Ovary (tissue), 10 donors: ENCODE measurements at places on chromosomes 7 and 10.

GRCh38 chr7:5510426-5511045 lies 86.9 kb upstream of the TNRC18 start:
- DNase-seq: no peak

GRCh38 chr10:42941295-42941644 lies 135.6 kb upstream of the RET start:
- no peak for DNase-seq

GRCh38 chr10:63438506-63439498 lies 27.0 kb downstream of the JMJD1C start:
- no peak for DNase-seq

DNA sequence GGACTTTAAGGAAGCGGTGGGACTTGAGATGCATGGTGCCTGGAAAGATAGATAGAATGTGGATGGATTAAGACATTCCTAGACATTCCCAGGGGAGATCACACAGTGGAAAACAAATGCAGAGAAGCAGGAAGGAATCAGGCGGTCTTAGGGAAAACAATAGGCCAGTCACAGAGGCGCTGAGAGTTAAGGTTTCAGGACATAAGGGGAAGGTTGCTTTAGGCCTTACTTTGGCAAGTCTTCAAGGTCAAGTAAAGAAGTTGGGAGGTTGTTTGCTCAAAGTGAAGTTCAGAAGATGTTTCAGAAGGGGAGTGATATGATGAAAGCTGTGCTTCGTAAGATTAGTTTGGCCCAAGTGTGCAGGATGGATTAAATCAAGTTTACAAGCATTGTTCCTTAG lies 109.4 kb downstream of the SUGCT start:
- DNase-seq: no peak

DNA sequence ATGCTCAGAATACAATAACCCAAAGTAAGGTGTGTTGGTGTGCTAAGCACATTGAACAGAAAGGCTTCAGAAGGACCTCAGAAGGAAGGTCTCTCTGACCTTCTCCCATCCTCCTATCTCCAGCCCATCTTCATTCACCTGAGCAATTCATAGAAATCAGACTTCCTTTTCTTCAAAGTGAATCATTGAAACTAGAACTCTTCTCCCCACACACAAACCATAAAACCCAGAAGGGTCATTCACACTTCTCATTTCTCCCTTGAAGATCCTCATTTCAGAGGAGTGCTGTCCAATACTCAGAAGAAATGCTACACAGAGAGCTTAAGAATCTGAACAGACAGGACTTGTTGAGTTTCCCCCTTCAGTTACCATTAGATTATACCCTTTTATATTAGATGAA lies 89.5 kb downstream of the VWDE start:
- no peak for DNase-seq

- peak; percentile 44 for DNase-seq
Measured at GRCh38 chr7:116271963-116272886, 61.9 kb downstream of the TES start.

DNA sequence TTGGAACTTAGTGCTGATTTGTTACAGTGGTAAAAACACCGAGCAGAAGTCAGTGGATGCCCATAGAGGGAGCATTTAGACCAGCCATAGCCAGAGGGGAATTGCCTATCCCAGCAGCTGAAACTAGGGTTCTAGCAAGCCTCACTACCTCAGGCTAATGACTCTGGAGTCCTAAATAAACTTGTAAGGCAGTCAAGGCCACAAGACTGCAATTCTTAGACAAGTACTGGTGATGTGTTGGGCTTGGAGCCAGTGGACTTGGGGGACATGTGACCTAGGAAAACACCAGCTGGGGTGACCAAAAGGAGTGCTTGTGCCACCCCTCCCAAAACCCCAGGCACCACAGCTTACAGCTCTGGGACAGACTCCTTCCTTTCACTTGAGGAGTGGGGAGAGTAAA lies 209.0 kb downstream of the MAGI2 start:
- no peak for DNase-seq

DNA sequence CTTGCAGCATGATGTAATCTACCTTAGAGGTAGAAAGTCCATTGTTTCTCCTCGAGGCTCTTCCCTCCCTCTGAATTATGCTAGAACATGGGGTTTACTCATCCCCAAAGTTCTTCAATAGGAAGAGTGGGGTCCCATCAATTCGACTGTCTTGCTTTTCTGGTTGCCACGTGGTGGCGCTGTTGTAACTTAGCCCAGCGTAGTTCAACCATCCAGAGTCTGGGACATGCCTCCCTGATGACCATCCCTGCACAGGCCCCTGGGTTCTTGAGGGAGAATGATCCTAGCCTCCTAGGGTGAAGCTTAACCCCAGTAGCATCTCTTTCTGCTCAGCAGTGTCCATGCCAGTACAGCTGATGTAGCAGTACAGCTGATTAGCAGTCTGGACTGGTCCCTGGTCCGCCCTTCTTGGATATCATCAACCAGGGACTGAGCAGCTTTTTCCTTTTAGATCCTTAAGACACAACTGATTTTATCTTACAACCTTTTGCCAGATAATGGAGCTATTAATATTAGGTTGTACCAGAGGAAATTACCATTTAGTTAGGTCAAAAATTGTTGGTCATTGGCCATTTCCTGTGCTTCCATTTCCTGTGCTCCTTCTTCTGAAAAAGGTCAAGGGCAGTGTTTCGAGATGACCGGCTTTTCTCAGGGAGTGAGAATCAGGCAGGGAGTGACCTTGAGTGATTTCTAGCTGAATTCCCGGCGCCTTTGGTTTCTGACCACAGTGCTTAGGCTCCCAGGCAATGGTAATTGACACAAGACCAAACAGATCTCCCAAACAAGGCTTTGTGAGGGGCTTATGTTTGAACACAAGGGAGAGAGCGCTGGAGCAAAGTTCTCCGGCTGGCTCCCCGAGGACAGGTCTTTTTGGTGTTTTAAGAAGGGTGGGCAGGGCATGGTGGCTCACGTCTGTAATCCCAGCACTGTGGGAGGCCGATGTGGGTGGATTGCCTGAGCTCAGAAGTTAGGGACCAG lies 65.4 kb downstream of the TACC2 start:
- DNase-seq: peak; percentile 64

- peak; percentile 58 for DNase-seq
Measured at GRCh38 chr7:148883266-148884048, 634 bp downstream of the EZH2 start.

DNA sequence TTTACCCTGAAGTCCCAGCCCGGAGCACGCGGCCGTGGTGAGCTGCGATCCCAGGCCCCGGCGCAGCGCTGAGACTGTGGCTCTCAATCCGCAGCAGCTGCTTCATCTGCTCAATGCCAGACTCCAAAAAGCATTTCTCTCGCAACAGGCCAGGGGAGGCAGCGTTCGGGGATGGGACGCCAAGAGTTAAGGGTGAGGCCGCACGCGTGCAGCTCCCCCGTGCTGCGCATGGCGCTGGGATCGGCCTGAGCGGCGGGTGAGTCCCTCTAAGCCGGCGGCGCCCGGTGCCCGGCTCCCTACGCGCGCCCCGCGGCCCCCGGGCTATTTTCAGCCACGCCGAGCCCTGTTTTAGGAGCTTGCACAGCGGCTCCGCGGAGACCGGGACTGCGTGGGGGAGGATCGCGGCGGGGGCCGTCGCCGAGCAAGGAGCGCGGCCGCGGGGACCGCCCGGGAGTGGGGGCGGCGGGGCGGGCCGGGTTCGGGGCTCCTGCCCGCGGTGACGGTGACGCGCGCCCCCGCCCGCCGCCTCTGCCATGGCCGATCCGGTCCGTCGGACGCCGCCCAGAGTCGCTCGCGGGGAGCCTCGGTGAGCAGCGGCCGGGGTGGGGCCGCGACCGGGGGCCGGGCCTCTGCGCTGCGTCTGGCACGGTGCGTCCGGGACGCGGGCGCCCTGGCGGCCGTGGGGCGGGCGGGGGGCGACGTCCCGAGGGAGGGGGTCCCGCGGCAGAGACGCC lies 29.4 kb upstream of the JAKMIP3 start:
- DNase-seq: peak; percentile 25

DNA sequence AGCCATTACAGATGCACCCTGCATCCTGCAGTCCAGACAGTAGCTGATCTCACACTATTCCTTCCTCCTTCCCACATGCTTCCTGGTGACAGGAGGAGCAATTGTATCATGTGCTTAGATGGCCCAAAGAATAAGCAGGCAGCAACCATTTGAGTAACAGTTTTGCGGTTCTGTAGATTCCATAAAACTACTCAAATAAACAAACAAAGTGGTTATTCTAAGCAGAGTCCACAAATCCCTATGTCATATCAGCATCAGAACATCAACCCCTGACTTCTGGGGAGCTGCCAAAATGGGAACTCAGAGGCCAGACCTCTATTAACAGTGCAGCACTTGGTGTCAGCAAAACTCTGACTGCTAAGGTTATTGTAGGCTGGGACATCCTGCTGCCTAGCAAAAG lies 226.0 kb downstream of the SORCS1 start:
- no peak for DNase-seq

DNA sequence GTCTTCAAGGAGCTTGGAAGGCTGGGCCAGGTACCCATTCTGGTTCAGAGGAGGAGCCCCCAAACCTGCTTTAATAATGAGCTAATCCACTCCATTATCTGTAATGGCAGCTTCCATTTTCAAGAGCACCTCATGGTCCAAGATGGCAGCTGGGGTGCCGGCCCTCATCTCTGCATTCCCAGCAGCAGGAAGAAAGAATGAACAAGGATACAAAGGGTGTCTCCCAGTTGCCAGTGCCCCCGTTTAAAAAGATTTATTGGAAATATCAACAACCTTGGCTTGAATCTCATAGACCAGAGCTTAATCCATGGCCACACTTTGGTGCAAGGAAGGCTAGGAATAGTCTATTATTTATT lies 8.5 kb downstream of the LAT2 start:
- no peak for DNase-seq

- DNase-seq: no peak
Measured at GRCh38 chr7:7924303-7924702, 44.3 kb upstream of the GLCCI1 start.

GRCh38 chr10:86872757-86873156 lies 84.7 kb downstream of the MMRN2 start:
- DNase-seq: no peak

- peak; percentile 84 for DNase-seq
Measured at GRCh38 chr10:95907456-95908253, at the start of gene CC2D2B. TSS of gene CC2D2B (plus strand) at chr10:95907975. CDS start at chr10:95911324, 3,349 bp downstream.

DNA sequence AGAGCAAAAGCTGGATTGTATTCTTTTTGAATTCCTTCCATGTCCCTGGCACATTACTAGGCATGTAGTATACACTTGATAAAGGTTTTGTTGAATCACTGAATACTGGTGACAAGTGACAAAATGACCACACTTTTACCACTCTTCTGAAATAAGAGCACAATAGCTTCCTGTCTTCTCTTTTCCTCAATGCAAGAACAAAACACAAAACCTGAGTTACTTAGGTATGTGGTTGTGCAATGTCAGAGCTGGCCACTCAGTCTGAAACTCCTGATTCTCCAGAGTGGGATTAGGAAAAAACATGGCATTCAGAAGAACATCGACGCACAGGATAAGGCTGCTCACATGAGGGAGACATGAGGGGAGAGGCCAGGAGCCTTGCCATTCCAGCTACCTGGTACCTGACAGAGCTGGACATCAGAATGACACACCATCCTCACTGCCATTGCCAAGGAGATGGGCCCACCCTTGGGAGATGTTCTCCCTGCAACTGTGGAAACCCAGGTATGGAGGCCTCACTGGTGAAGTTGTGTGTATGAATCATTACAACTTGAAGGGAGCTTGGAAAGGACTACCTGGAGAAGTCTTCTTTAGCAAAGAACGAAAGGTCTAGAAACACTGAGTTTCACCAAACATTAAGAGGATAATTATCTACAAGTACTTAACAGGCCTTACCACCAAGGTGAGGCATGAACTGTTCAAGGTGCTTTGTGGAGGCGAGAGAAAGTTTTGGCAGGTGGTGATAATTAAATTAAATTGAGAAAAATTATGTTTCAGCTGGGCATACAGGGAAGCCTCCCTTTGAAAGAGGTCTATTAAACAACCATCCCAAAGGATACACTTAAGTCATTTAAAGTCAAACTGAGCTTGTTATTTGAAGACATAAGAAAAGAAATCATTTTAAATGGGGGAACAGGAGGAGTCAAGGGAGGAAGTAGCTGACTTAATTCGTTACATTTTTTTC lies 246.5 kb upstream of the AOAH start:
- no peak for DNase-seq

DNA sequence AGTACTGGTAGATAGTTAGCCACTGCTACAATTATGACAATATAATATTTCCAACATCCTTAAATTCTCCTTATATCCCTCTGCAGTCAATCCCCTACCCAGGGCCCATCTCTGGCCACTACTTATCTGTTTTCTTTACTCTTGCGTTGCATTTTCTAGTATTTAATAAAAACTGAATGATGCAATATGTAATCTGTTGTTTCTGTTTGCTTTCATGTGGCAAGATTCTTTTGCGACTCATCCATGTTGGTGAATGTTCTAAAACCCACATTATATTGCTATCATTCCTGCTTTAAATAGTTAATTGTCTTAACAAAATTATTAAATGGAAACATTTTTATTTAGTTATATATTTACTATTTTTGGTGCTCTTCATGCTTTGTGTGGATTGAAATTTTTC lies 338.5 kb downstream of the MDFIC start:
- no peak for DNase-seq

GRCh38 chr7:1679966-1680730 lies 10.1 kb downstream of the ELFN1 start:
- no peak for DNase-seq

DNA sequence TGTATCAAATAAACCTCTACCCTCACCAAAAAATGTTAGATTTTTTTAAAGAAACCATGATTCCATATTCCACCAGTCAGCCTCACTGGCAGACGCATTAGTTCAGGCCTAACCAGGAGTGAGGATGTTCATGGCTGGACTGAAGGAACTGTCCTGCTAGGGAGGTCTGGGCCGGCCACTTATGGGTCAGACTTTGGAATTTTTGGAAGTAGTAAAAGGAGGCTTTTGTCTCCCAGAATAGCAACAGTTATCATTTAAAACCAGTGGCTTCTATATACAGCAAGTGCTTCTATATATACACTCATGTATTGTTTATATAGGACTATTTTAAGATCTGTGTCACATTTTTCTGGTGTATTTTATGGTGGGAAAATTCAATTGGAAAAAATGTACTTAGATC lies 120.5 kb downstream of the CNNM2 start:
- DNase-seq: no peak

DNA sequence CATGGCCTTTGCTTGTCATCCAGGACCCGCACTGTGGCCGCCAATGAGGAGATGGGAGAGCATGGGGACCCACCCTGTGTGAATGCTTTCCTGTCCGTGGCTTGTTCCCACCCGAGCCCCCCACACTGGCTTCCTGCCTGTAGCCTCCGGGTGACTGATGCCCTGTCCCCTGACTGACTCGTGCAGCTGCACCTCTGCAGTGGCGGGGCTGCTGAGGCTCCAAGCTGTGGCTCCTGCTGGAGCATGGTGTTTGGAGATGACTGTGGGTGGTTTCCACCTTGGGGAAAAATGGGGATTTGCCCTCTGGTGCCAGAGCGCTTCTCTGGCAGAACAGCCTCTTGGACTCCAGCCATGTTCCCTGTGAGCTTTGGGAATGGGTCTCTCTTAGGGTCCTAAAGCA lies 2.1 kb downstream of the CAMK1D start:
- no peak for DNase-seq

DNA sequence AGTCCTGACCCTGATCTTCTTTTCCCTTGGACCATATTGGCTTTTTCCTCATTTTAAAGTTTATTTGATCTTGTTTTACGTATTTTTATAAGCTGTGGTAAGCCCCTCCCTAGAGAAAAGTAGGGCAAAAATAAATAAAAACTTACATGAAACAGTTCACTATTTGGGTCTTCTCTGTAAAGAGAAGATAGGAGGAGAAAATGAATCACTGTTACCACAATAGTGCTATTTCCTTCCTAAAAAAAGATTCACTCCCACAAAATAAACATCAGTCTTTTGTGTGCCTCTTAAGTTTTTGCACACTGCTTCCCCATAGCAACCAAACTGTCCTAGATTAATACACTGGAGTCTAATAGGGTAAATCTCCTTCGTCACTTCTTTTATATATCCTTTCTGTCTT lies 1.4 kb upstream of the SVIL start:
- no peak for DNase-seq
